ENCODE measurements at places on chromosomes 1 and 21.

- no peak for DNase-seq
Observed at GRCh38 chr1:47776667-47777131, 220.5 kb downstream of the TRABD2B start.

- DNase-seq = no peak
Observed at GRCh38 chr1:229121845-229122436, 149.0 kb upstream of the RAB4A start.

- DNase-seq = no peak
Observed at GRCh38 chr1:35556484-35557117, 602 bp downstream of the KIAA0319L start.

DNA sequence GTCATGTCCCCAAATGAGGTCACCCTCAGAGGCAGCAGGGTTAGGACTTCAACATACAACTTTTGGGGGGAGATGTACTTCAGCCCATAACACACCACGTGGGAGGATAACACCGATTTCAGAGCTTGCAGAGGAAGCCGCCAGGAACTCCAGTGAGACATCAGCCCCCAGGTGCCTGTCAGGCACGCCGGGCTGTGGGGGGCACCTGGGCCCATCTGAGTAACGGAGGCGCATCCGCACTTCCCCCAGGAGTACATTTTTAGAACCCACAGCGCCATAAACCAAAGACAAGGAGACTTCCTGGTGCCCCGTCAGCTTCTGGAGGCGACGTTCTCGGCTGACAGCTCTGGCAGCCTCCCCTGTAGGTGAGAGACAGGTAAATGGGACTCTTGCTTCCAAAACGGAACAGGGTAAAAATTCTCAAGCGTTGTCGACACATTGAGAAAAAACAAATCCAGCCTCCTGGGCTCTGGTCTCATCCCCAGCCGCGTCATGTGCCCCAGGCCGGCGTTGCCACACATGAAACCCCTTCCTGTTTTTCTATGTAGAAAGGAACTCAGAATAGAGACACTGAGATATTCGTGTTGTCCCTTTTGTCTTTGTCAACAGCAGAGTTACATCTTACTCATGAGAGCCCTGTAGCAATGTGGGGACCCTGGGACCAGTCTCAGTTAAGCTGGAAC is 93.3 kb downstream of the PDE9A start:
- no peak for DNase-seq

GRCh38 chr1:94061513-94062443 is 59.2 kb downstream of the ABCA4 start:
- no peak for DNase-seq

GRCh38 chr1:31904339-31905092 is 33.7 kb downstream of the PTP4A2 start:
- DNase-seq = no peak

DNA sequence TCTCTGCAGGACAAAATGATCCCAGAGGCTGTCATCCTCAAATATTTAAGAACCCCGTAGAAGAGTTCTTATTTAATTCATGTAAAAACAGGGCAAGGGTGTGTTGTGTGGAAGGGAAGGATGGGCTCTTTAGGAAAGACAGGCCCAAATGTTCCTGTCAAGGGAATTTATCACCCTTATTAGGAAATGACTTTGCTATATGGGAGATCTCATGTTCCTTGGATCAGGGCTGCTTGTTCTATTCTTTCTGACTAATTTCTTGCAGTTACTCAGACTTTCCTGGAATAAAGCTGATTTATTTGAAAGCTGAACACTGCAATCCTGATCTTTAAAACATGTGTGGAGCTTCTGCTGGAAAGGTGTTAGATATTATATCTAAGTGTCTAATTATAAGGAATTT is 72.8 kb downstream of the SELENOF start:
- DNase-seq = no peak

- DNase-seq = no peak
Observed at GRCh38 chr1:179745131-179745611, 2.1 kb downstream of the FAM163A start.

DNA sequence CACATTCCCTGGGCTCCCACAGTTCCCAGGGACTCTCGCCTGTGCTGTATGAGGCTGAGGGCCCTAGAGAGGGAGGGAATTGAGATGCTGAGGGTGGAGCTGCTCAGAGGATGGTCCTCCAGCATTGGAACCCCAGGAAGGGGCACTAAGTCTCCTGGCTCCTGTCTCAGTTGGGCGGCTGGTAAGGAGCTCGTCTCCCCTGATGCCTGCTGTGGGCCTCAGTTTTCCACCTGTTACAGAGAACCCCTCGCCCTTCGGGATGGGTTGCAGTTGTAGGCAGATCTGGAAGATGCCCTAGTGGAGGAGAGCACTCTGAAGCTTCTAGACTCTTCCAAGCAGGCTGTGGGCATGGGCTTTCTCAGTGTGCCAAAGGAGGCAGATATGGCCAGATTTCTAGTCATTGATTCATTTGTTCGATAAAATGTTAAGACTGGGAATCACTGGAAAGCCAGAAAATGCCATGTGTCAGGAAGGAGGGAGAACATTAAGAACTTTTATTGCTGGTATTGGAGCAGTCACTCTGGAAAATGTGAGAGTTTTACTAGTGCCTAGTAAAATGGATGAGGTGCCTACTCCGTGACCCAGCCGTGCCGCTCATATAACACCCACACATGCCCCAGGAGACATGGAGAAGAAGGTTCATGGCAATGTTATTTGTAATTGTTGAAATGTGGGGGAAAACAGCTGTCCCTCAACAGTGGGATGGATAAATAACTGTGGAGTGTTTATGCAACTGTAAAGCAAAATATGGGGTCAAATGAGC is 828 bp upstream of the MYBPH start:
- no peak for DNase-seq

- DNase-seq = no peak
Observed at GRCh38 chr1:245288796-245289195, 134.0 kb downstream of the KIF26B start.

DNA sequence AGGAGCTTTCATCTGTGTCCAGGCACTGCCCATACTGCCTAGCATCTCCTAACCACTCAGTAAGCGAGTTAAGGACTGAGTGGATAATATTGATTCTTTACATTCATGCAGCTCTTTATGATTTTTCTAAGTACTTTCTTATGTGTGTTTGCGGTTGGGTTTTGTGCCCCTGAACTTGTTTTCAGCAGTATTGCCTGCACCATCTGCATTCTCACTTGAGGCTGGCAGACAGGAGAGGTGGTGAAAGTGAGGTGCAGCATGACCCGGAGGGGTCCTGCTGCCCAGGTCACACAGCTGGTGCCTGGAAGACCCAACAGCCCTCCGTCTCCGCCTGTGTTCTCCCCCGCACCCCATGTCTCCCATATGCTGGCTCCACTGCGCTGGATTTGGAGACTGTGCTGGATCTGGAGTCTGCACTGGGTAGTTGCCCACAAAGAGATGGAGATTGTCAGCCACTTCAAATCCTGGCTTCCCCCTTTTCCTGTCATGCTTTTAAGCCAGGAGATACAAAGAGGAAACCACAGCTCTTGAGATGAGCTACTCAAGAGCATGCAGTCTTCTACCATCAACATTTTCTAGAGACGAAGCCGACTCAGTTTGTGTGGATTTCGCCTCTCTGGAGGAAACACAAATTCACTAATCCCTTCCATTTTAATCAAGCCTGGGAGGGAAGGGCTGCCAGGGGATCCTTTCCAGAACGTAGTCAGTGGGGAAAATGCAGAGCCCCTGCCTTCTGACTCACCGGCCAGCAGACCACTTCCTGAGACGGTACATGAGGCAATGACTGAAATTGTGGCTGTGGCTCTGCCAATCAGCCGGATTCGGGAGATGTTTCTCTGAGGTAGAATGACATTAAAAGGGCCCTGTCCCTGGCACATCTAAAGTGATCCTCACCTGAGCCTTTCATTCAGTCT is 71.7 kb upstream of the ANGPTL1 start:
- no peak for DNase-seq

- DNase-seq = no peak
Observed at GRCh38 chr1:110506541-110506940, 12.4 kb downstream of the KCNA10 start.

DNA sequence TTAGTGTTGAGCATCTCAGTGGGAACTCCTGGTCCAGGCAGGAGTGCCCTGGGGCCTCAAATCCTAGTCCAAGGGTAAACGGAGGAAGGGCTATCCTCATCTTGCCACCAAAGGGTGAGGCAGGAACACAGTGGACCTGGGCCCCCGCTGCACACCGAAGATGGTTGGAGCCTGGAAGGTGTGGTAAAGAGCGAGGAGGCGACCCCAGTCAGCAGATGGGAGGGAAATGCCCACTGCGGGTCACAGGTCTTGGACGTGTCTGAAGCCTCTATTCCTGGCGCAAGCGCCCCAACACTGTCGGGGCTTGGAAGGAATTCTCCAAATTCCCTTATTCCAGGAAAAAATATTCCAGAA is 38.5 kb upstream of the SYNC start:
- no peak for DNase-seq

DNA sequence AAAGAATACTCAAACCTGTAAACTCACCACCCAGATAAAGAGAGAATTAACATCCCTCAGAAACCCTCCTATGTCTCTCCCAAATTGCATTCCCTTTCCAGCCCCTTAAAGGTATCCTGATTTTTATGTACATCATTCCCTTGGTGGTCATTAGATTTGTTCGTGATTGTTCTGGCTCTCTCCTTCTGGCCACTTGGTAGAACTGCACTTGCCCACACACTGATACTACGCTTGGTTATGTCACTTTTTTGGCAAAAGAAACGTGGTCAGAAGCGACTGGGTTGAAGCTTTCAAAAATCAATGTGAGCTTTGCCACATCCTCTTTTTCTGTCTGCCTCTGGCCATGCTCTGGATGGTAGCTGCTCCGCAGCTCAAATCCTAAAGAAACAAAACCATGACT is 76.3 kb downstream of the KRTAP19-8 start:
- DNase-seq = no peak

DNA sequence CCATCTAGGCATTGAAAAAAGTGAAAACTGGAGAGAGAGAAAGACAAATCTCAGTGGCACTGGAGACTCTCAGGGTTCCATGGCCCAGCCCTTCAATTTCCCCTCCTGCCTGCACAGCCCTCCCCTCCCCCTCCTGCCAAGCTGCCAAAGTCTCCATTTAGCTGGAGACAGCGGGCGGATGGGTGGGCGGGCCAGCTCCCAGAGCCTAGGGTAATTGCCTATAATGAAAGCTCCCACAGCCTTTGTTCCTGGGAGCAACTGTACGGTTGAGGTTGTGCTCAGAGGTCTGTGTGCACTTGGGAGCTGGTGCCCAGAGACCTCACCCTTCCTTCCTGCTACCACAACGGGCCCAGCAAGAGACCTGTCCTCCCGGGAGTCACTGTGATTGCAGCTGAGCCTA is 89.6 kb downstream of the NAV1 start:
- DNase-seq = no peak

- DNase-seq = no peak
Observed at GRCh38 chr1:33908324-33908956, 44.6 kb downstream of the HMGB4 start.

- DNase-seq = no peak
Observed at GRCh38 chr1:27007909-27008582, 4.6 kb downstream of the TENT5B start.

DNA sequence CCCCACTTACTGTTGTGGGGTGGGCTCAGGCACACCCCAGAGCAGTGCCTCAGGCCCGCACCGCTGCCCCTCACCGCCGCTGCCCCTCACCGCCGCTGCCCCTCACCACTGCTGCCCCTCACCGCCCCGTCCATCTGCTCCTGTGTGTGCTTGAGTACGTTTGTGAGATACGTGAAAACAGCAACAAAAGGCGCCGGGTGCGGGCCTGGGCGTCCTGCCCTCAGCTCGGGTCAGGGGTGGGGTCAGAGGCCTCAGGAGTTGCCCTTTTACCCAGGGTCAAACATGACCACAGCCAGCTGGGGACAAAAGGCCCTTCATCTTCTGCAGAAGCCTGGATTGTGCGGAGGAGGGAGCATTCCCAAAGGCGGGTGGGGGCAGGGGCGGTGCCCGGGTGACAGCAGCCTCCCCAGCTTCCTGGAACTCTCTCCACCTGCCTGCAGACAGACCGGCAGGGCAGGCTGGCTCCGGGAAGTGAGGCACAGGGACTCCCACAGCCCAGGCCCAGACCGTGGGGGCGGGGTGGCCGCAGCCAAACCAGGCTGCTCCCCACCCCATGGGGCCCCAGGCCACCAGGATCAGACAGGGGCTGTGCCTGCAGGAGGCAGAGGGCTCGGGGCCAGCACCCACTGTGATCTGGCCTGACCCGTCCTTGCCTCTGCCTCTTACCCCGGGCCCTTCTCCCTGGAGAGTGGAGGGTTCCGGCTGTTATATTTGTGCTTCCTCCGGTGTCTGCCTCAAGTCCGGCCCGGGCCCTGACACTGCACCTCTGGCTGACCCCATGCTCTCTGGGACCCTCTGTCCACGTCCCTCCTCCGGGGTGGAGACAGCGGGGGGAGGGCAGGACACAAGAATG is 2.3 kb upstream of the VWA1 start:
- DNase-seq = no peak

- DNase-seq = no peak
Observed at GRCh38 chr1:185369786-185370185, 52.7 kb upstream of the IVNS1ABP start.

DNA sequence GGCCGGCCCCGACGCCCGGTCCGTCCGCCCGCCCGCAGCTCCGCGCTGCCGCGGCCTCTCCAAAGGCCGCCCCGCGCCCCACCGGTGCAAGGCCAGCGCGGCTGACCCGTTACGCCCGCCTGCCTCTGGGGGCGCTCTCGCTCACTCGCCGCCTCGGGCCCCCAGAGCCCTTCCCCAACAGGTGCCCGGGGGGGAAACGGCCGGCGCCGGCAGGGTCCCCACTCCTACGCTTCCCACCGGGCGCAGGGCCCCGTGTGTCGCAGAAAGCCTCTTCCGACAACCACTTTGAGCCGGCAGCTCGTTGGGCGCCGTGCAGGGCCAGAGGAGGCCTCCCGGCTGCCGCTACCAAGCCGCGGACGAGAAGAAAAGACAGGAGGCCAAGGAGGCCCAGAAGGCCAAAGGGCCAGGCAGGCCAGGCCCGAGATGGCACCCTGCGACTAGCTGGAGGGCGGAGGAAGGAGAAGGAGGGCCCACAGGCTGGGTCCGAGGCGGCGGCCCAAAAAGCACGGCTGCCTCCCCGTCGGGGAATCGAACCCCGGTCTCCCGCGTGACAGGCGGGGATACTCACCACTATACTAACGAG is 64.9 kb upstream of the FCGR2A start:
- no peak for DNase-seq

DNA sequence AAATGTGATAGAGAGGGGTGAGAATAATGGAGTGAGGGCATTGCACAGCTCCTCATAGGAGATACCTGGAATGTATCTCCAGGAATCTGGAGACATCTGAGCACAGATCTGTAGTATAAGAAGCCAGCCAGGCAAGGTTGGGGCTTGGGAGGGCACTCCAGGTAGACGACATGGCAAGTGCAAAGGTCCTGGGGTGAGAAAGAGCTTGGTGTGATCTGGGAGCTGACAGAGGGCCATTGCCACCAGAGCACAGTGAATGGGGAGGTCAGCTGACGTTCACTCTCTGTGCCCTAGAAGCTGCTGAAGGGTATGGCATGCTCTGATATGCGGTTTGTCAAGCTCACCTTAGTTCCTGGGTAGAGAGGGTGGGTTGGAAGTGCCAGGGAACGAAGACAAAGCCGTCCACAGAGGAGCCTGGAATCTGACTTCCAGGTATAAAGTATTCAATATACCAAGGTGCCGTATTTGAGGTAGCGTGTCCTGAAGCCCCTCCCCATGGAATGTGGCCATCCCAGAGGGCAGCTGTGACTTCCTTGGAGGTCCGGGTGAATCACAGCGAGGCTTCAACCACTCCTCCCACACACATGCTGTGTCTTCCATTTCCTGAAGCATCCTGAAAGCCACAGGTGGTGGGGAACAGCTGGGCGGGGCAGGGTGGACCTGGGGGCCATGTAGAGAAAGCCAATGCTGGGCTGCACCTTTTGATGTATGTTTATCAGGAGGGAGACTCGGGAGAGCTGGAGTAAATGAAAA is 182.7 kb upstream of the KLHDC7A start:
- DNase-seq = no peak

Measured in BJ (cell line).